ENCODE measurements at places on chromosomes 3 and 15.

GRCh38 chr3:32305361-32305876 is 66.9 kb downstream of the CMTM8 start:
- DNase-seq, result no peak

DNA sequence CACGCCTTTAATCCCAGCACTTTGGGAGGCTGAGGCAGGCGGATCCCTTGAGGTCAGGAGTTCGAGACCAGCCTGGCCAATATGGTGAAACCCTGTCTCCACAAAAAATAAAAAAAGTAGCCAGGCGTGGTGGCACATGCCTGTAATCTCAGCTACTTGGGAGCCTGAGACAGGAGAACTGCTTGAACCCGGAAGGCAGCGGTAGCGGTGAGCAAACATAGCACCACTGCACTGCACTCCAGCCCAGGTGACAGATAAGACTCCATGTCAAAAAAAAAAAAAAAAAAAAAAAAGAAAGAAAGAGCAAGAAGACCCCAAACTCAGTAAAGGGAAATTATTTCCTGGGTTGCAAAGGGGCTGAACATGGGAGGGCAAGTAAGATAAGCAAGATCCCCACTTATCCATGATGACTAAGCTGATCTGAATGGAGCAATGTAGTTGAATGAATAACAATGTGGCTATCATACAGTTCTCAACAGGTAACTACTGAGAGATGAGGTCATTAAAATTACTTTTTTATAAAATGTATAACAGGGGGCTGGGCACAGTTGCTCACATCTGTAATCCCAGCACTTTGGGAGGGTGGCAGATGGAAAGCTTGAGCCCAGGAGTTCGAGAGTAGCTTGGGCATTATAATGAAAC is 46.0 kb downstream of the RBM15B start:
- DNase-seq, result no peak

DNA sequence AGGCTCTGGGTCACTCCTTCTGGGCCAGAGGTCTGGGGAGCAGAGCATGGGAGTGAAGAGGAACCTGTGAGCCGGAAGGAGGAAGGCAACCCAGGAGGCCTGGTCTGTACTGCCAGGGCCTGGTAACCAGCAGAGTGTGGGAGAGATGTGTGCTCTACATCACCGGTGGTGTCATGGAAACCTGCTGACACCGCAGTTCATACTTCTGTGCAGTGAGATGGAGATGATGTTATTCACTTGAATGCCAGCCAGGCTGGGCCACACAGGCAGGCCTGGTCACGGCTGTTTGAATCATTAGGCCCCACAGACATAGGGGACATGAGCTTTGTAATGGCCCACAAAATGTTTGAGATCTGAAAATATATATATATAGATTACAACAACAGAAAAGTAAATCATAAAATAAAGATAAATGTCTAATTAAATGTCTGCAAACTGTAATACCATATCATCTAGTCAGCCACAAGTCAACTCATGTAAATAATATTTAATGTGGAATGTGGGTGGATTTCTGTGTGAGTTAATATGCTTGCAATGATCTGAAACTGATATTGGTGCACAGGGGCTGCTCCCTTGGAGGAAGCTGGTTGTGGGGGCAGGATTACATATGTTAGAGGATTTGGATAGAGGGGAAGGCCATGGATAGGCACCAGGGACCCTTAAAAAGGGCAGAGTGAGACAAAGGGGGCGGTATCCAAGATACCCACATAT is 108.5 kb upstream of the PFN2 start:
- no peak for DNase-seq

- no peak for DNase-seq
These were observed 231.7 kb downstream of the PDZRN3 start for GRCh38 chr3:73393005-73393404.

GRCh38 chr3:154904328-154904727 is 175.8 kb upstream of the MME start:
- peak; percentile 47 for DNase-seq

GRCh38 chr3:46367811-46368210 is 2.9 kb upstream of the CCR5 start:
- DNase-seq, result no peak

- no peak for DNase-seq
These were observed 48.1 kb downstream of the PLCL2 start for GRCh38 chr3:16932877-16933276.

GRCh38 chr3:9179826-9180763 is 69.4 kb downstream of the SRGAP3 start:
- DNase-seq, result no peak

- peak; percentile 60 for DNase-seq
These were observed 214.6 kb downstream of the KCNAB1 start for GRCh38 chr3:156334841-156335545.

GRCh38 chr15:55230953-55231352 is 34.2 kb upstream of the RSL24D1 start:
- DNase-seq, result no peak

Measured in iPS-NIHi11 (cell line).